ENCODE measurements at places on chromosomes 16 and 17. TPM values are rescaled to one million over a fixed set of nuclear protein-coding genes. Genes with fewer than 3 reads are reported as not detected.
A peak's percentile ranks its signal among the peaks of the same experiment; 100 is the strongest.

GRCh38 chr17:65684631-65685030 lies 123.2 kb upstream of the AXIN2 start:
- no peaks in the 10 kb centered on the region for H3K4me1 ChIP-seq
- no peak overlapping the region for H3K4me3 ChIP-seq
- no peaks in the 10 kb centered on the region for H3K27me3 ChIP-seq
- no peaks in the 10 kb centered on the region for H3K36me3 ChIP-seq
- no peak for DNase-seq

GRCh38 chr16:56305956-56306565 lies 114.8 kb downstream of the GNAO1 start:
- peaks cover 5% of the 10 kb centered on the region for H3K4me1 ChIP-seq
- H3K4me3 ChIP-seq, result no peak overlapping the region
- no peak for DNase-seq
- H3K27me3 ChIP-seq, result no peaks in the 10 kb centered on the region

- no peaks in the 10 kb centered on the region for H3K36me3 ChIP-seq
- no peaks in the 10 kb centered on the region for H3K27me3 ChIP-seq
- no peak for DNase-seq
- H3K27ac ChIP-seq, result no peak overlapping the region
- H3K4me1 ChIP-seq, result no peaks in the 10 kb centered on the region
Observed at GRCh38 chr17:70869402-70870085, 700.2 kb downstream of the KCNJ2 start.

VASN gene
- total RNA-seq, result not detected

DNA sequence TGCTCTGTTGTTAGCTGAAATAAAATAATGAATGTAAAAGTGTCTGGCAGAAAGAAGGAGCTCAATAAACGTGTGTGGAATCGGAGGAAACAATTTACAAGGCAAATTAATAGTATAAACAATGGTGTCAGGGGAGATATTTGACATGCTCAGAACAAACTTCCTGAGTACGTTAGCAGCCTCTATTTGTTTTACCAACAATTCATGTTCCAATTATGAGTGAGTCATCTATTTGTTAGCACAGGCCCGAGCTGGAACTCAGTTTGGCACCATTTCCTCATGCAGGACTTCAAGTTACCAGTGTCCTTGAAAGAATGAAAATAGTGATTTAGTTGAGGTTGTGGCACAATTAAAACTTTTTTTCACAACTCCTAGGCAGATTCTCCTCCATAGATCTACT lies 9.1 kb downstream of the ASIC2 start:
- no peaks in the 10 kb centered on the region for H3K36me3 ChIP-seq
- no peaks in the 10 kb centered on the region for H3K4me1 ChIP-seq
- H3K27me3 ChIP-seq, result peaks cover 21% of the 10 kb centered on the region
- no peak for DNase-seq

MYCBPAP gene
- 1.4 TPM for total RNA-seq

DNA sequence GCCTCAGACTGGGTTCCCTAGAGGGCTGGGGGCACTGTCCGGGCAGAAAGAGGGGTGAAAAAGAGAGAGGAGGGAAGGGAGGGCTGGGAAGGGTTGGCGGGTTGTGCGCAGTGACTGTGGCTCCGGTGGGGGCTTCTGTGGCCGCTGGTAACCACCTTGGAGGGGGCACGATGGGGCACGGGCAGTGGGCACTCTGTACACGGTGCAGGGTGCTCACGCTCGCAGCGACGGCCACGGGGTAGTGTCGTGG lies 588 bp downstream of the PLLP start:
- H3K27ac ChIP-seq, result peak overlapping the region; percentile 42
- no peaks in the 10 kb centered on the region for H3K27me3 ChIP-seq
- DNase-seq, result no peak
- peaks cover 27% of the 10 kb centered on the region for H3K4me1 ChIP-seq

DNA sequence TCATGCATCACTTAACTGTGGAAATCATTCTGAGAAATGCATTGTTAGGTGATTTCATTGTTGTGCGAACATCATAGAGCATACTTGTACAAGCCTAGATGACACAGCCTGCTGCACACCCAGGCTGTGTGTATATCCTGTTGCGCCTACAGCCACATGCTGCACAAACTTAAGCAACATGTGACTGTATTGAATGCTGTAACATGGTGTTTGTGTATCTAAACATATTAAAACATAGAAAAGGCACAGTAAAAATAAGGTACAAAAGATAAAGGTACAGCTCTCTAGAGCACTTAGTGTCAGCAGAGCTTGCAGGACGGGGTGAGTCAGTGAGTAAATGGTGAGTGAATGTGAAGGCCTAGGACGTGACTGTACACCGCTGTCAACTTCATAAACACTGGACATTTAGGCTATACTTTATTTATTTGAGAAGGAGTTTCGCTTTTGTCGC lies 11.9 kb downstream of the FOXK2 start:
- peaks cover 60% of the 10 kb centered on the region for H3K4me1 ChIP-seq
- peaks cover 10% of the 10 kb centered on the region for H3K36me3 ChIP-seq
- DNase-seq, result peak; percentile 42
- peak overlapping the region; percentile 91 for H3K27ac ChIP-seq
- no peak overlapping the region for H3K4me3 ChIP-seq

DNA sequence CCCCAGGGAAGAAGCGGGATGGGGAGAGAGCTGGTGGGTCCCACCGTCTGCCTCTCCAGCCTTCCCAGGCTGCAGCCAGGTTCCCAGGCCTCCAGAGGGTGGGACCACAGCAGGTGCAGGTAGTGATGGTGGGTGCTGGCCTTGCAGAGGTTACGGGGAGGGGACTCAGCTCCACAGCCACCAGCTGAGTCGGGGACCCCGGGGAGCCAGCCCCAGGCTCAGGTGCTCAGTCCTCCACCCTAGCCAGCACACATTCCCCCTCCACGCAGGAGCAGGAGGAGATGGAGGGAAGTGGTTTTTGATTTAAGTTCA lies 5.0 kb downstream of the TP53I13 start:
- H3K27ac ChIP-seq, result no peak overlapping the region
- no peak for DNase-seq
- H3K4me1 ChIP-seq, result peaks cover 17% of the 10 kb centered on the region
- peaks cover 15% of the 10 kb centered on the region for H3K36me3 ChIP-seq
- no peak overlapping the region for H3K4me3 ChIP-seq

- H3K36me3 ChIP-seq, result no peaks in the 10 kb centered on the region
- H3K27ac ChIP-seq, result no peak overlapping the region
- no peaks in the 10 kb centered on the region for H3K4me1 ChIP-seq
- H3K4me3 ChIP-seq, result no peak overlapping the region
Observed at GRCh38 chr16:76176153-76176552, 101.0 kb upstream of the CNTNAP4 start.

- peaks cover 16% of the 10 kb centered on the region for H3K4me1 ChIP-seq
- H3K4me3 ChIP-seq, result peak overlapping the region; percentile 87
- no peak overlapping the region for H3K27ac ChIP-seq
- H3K36me3 ChIP-seq, result peaks cover 7% of the 10 kb centered on the region
- H3K27me3 ChIP-seq, result no peaks in the 10 kb centered on the region
Observed at GRCh38 chr17:42798011-42798382, 507 bp downstream of the COA3 start.

DNA sequence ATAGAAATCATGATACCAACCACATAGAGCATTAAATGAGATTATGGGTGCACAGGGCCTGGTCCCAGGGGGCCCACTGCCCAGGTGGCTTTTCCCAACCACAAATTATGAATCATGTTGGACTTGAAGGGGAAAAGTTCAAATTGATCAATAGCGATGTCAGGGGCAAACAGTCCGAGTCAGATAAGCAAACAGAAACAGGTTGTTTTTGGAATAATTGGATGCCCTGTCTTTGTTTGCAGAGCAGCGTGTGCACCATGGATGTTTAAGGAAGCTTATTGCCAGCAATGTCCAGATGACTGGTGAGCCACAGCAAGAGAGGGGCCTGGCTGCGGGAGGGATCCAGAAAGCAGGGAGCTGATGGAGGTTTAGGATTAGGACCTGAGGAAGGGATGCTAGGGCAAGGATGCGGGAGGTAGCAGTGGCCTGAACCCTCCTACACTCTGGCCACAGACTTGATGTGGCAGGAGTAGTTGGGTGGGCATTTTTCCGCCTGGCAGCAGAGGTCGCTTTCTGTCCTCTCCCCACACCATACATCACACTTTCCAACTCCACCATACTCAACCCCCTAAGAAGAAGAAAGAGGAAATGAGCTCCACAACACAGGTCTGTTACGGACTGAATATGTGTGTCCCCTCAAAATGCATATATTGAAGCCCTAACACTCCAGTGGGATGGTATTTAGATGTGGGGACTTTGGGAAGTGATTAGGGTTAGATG lies 266.4 kb upstream of the RPL38 start:
- H3K27me3 ChIP-seq, result no peaks in the 10 kb centered on the region
- no peak overlapping the region for H3K4me3 ChIP-seq
- no peak for DNase-seq
- H3K27ac ChIP-seq, result no peak overlapping the region
- no peaks in the 10 kb centered on the region for H3K36me3 ChIP-seq

Measured in activated CD4-positive, alpha-beta T cell treated with anti-CD3 and anti-CD28 coated beads for 36 hours (primary cell).